Activated T-cell treated with anti-CD3 and anti-CD28 coated beads, Interleukin-2, amount 50 U/mL, for 72 hours (primary cell): ENCODE measurements at places on chromosomes 13 and 19.

DNA sequence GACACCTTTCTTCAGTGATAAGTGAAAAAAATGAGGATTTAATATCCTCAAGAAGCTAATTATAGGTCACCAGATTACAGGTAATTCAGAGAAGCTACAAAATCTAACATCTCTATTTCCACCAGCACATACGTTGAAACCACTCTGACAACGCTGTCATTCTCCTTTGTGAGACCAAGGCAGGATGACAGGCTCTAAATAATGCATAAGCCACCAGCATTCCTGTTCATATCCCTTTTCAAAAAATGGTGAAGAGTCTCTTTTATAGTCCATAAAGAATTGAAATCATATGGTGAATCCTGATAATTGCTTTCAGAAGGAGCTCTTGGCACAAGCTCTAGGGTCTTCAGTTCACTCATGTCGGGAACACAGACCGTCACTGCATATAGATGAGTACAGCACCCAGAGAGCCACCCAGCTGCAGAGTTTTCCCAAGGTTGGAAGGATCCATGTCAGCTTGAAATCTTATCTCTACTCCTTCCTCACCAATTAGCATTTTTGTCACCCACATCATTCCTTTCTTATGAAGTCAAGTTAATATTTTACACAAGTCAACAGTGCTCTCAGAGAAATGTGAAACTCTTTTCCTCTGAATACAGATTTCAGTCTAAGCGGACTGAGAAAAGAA, 431.4 kb downstream of the TBC1D4 start:
- DNase-seq, result no peak

GRCh38 chr19:50190439-50190891, 13.0 kb upstream of the MYH14 start:
- no peak for DNase-seq

DNA sequence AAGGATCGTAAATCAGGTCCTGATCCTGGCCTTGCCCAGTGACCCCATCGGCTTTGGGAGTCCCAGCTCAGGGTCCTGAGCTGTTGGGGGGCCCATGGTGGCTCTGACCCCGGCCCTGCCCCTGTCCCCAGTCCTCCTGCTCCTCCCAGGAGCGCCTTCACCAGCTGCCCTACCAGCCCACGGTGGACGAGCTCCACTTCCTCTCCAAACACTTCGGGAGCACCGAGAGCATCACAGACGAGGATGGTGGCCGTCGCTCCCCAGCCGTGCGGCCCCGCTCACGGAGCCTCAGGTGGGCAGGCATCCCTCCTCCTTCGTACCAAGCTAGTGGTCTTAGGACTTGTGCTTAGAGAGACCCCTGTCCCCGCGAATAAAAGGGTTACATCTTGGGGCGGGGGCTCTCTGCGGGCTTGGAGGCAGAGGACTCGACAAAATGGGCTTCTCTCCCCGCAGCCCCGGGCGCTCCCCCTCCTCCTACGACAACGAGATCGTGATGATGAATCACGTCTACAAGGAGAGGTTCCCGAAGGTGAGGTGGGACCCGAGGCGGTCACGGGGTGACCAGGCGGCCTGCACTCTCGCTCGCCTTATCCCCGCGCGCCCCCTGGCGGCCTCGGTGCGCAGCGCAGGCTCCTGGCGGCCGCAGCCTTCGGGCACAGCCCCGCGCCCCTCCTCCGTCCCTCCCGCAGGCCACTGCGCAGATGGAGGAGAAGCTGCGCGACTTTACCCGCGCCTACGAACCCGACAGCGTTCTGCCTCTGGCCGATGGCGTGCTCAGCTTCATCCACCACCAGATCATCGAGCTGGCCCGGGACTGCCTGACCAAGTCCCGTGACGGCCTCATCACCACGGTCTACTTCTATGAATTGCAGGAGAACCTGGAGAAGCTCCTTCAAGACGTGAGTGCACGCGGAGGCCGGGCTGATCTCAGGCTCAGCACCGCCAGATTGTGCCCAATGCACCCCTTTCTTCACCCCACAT, 9.1 kb downstream of the MAST1 start:
- DNase-seq, result peak; percentile 91

DNA sequence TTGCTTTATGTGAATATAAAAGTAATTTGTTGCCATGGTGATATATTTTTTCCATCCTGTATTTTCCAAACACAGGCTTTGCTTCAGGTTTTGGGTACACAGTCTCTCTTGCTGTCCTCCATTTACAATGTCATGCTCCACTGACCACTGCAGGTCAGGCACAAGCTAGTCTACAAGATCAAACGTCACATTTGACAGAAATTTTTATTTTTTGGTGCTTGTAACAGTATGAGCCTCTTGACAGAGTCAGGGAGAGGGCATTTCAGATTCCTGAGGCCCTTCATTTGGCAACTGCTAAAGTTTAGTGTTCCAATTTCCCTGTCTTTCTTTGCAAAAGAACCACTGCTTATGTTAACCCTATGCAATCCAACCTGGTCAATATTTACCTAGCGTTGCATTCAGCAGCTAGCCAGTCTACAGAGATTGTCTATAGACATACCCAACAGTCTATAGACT, 175.0 kb downstream of the RFC3 start:
- no peak for DNase-seq

- no peak for DNase-seq
Measured at GRCh38 chr13:74662905-74663304, 528.7 kb upstream of the KLF12 start.

- DNase-seq, result no peak
Measured at GRCh38 chr13:73370066-73370465, 311.3 kb downstream of the KLF5 start.

DNA sequence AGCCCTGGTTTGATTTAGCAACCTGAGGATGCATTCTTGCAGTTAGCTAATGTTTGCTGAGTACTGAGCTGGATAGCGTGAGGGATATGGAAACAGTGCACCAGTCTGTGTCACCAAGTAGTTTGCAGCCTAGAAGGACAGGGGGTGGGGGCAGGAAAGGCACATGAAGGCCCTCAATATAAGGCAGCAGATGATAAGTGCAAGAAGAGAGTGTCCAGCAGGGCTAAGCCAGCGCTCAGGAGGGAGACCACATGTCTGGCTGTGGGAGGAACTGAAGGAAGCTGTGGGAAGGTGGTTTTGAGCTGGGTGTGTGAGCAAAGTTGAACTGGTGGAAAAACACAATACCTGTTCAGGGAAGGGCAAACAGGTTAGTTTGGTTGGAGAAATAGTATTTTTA, 1.7 kb downstream of the CXCL17 start:
- DNase-seq, result no peak

DNA sequence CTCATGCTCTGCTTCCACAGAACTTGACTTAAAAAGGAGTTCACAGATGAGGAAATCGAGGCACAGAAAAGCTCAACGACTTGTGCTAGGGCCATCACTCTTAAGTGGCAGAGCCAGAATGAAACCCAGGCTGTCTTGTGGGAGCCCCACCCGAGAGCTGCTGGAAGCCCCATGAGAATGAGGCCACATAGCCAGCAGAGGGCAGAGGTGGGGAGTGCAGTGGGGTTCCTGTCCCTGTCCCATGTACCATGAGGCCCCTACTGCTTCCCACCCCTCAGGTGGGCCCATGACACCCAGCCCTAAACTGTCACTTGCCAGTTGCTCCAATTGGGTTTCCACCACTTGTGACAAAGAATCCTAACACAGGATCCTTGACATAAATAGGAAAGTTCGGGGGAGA, 175.9 kb downstream of the IRS2 start:
- peak; percentile 3 for DNase-seq

DNA sequence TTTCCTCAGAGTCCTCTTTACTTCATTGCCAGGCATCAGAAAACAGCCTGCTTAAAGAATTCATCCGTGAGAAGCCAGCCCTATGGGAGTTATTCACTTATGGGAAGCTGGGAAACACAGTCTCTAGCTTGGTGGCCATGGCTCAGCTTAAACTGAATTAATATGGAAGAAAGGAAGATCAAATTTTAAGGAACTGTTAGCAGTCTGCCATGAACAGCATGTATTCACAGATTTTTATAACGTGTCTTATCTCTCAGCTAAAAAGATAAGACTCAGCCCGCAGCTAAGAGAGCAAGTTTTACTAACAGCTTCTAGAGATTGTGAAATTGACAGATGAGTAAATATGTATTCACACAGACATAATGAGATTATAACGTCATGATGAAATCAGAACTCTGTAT, 253.7 kb upstream of the RXFP2 start:
- DNase-seq, result no peak

DNA sequence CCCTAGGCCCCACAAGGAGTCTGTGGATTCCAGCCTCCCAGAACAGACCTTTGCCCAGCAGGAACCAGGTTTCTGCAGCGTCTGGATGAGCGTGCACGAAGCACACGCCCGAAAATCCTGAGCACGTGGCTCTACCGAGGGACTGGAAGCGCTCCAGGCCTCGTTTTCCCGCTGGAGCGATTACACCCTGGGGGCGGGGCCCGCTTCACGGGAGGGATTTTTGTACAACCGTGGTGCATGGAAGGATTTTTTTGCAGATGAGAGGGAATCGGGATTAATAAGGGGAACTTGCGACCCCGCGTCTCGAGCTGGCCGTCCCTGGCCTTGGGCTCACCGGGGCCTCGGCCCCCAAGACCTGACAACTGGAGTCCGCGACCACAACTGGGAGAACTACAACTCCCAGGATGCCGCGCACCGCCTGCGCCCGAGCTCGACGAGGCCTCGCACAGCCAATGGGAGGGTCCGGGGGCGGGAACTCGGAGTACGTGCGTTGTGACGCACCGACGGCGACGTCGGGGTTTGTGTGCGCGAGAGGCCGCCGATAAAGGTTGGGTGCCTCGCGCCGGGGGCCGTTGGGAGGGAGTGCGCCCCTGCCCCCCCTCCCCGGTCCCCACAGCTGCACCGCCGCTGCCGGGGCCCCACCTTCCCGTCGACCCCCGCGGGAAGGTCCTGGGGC, at the start of gene ZNF628:
Gene ZNF628 (plus strand): TSS at position 518 of the 676 bp plus-strand sequence. CDS start 3,294 bp downstream, outside the sequence.
- DNase-seq, result peak; percentile 99

DNA sequence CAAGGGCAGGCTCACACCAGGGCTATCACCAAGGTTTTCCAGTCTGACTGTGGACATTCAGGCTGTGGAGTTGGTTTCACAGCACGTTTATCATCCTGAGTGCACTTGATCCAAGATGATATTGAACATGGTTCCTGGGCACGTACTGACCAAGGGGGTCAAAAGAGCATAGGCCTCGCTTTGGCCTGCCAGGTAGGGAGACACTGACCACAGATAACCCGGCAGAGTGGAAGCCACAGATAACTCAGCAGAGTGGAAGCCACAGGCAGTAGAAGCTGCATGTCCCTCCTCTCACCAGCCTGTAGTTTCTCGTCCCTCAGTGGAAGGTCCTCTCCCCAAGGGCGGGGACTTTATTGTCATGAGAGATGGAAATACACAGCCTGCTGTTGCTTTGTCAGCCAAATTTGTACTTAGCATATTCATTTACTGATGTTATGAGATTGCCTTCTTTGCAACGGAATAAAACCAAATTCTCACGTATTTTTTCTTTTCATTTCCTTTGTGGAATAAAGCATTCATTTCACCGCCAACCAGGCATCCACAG, 8.8 kb upstream of the KRTDAP start:
- DNase-seq, result no peak

- DNase-seq, result no peak
Measured at GRCh38 chr19:35292421-35293362, 731 bp downstream of the MAG start.

- DNase-seq, result no peak
Measured at GRCh38 chr19:2288338-2288817, 6.4 kb upstream of the PEAK3 start.

- no peak for DNase-seq
Measured at GRCh38 chr19:2926341-2927031, 18.3 kb downstream of the ZNF77 start.

GRCh38 chr19:8569066-8569771, 8.0 kb downstream of the MYO1F start:
- peak; percentile 78 for DNase-seq
